WTC11 (cell line): ENCODE measurements at places on chromosomes 2 and 18.

- no peak for DNase-seq
Measured at GRCh38 chr2:174338147-174338605, 3.4 kb downstream of the SP9 start.

- no peak for DNase-seq
Measured at GRCh38 chr18:13495961-13496360, 230.4 kb downstream of the FAM210A start.

GRCh38 chr2:106124905-106125549, 69.1 kb downstream of the UXS1 start:
- no peak for DNase-seq

- DNase-seq, result no peak
Measured at GRCh38 chr2:81389203-81389602, 1084.7 kb upstream of the LRRTM1 start.

DNA sequence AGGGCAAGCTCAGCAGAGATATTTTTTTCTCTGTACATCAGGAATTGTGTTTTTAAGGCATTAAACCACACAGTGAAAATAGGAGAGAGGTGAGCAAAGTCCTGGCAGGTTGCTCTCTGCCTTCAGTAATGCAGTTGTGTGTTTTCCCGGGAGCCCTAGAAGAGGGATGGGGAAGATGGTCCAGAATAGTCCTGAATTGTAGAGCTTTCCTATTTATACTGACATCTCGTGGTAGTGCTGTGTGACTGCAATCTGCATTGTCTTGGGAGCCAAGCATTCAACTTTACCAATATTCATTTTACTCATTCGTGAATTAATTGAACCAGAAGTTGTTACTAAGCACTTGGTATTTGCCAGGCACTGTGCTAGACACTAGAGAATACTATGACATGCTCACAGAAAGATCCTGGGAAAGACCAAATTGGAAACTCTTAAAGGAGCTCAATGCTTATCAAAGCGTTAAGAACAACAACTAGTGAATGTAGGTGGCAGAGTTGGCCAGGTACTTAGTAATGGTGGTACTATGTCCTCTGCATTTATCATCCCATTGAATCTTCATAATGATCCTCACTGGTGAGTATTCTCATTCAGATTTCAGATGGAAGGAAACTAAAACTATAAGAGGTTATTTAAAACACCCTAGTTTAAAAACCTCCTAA, 214.6 kb downstream of the TRIB2 start:
- DNase-seq, result no peak

DNA sequence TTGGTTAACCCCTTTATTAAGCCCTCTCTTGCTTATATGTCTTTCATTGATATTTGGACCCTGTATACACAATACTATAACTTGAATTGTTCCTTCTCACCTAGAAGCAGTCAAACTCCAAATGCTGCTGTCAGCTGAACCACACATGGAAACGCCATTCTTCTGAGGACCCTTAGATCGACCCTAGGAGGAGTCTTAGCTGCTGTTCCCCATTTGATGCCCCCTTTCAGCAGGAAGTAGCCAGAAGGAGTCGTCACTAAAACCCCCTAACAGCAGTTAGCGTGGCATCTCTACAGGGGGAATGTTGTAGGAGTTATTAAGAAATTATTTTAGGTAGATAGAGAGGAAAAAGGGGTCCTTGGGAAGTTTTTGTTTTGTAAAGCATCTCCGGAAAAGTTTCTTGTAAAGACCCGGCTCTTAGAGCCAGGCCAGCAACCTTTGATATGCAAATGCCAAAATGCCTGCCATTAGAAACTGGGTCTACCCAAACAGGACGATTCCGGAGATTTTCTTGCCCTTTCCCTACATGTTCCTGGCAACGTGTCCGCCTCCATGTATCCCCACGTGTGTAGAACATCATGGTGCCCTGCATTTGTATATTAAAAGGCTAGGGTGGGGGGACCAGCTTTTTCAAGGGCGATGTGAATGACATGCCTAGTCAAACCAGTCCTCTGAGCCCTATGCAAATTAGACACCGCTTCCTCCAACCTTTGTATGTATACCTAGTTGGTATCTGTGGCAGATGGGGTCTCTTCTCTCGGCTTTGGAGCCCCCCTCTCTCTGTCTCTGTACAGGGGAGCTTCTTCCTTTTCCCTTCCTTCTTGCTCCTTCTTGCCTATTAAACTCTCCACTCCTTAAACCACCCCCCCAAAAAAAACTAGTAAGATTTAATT, 638.4 kb upstream of the POU3F3 start:
- DNase-seq, result peak; percentile 12

- DNase-seq, result no peak
Measured at GRCh38 chr2:28378679-28379584, 13.7 kb upstream of the FOSL2 start.

DNA sequence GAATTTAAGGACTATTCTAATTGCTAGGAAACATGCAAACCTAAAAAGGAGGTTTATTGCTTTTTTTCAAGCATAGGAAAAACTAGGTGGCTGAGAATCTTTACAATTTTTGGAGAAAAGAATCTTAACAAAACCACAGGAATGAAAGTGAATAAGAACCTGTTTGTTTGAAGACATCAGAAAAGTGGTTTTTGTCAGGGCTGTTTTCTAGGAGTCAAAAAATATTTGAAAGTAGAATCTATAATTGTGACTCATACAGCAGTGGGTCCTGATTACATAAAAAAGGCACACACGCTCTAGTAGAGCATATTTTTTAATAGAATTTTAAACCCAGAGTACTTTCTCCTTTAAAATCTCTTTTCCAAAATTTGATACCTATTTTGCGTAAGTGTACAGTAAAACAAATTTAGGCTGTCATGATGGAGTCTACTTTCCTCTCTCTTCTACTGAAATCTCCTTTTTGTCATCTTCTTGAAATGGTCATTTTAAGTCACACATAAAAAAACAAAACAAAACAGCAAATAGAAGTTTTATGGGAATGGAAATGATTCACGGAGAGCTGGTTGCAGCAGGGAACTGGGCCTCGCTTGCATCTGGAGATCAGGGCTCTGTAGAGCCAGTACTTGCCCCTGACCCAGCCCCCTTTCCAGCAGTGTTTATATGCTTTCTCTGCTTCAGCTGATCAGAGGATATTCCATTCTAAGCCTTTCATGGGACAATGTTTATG, 59.1 kb upstream of the PELI1 start:
- DNase-seq, result no peak

GRCh38 chr2:42324244-42324643, 36.8 kb downstream of the COX7A2L start:
- no peak for DNase-seq

DNA sequence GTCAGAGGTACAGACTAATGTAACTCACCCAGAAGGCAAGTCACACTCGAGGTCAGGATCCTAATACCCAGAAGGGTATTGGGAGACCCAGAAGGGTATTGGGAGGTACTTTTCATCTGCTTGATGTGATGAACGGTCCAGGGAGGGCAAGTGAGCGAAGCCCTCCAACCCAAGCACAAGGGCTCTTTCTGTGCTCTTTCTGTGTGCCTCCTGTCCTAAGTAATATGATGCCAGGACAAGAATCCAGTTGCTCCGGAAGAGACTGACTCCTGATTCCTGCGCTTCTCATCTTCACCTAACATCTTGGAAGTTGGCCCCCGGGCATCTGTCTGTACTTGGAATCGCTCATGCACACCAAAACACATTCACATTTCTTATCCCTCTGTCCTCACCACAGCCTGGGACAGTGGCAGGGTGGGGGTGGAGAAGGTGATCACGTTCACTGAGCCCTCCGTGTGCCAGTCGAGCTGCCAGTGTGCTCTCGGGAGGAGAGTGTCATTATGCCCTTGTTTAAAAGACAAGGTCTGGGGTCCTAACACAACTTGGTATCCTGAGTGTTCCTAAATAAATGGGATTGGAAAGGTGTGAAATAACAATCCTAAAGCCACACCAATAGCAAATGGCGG, 17.1 kb downstream of the GYPC start:
- DNase-seq, result no peak

DNA sequence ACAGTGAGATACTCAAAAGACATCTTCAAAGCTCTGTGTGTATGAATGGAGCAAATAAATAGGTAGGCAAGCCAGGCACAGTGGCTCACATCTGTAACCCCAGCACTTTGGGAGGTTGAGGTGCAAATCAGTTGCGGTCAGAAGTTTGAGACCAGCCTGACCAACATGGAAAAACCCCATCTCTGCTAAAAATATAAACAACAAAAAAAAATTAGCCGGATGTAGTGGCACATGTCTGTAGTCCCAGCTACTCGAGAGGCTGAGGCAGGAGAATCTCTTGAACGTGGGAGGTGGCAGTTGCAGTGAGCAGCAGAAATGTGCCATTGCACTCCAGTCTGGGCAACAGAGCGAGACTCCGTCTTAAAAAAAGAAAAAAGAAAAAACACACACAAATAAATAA, 945.1 kb upstream of the PIK3C3 start:
- no peak for DNase-seq

DNA sequence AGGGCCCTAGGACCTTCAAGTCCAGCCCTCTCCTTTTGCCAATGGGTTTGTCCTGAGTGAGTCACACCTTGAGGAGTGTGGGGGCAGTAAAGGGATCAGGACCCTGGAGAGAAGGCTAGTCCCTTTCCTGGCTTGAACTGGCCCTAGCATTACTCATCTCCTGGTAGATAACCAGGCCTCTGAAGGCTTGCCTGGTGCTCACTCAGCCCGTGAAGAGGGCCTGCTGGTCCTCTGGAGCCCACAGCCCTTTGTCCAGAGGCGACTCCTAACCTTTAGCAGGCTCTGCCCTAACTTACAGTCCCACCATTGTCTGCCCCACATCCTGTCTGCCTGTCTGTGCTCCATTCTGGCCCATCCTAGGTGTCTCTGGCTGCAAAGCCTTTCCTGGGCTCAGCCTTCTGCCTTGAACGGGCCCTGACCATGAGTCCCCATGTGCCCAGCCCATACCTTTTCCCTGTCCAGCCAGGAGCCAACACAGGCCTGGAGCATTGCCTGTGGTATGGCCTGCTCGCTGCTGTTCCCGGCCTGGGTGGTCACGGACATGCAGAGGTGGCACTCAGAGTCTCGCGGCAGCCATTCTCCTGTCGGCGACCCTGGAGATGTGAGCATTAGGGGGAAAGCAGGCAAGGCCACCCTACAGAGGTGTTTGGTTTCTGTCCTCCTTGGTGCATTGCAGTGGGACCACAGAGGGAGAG, 5.0 kb downstream of the SFTPB start:
- DNase-seq, result no peak

- DNase-seq, result no peak
Measured at GRCh38 chr18:524466-524865, 24.0 kb upstream of the COLEC12 start.

DNA sequence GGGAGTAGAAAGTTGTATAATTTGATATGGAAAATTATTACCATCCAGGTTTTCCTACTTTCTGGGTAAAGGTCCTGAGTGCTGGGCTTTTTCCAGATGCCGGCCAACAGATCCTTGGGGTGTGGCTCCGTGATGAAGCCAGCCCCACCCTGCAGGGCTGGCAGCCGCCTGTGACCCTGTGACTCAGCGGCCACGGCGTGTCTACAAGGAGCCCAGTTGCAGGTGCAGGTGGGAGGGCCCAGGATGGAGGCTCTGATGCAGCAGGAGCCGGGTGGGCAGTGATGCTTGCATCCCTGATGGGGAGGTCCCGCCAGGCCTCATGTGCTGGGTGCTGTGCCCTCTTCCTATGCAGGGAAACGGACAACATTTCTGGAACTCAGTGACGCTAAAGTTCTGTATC, 96.0 kb upstream of the ALKAL2 start:
- no peak for DNase-seq

GRCh38 chr2:182628916-182629315, 87.1 kb upstream of the DNAJC10 start:
- DNase-seq, result no peak

DNA sequence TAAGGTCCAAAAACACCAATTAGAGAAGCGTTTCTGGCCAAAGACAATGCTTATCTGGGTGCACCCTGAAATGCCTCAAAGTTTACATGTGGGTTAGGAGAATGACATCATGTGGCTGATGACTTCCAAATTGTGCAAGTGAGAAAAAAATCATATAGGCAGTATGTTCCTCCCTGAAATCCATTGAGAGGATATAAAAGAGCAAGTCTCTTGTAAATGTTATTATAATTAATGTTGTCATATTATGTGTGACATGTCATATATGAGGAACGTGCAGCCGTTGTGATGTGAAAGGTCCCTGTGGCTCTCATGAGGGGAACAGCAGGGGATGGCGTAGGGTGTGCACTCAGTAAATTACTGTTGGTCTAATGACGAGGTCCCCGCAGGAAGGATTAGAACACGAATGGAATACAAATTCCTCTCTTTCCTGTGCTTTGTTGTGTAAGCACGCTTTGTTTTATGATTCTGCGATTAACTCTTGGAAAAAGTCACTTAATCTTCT, 290.8 kb downstream of the PRKCE start:
- no peak for DNase-seq

DNA sequence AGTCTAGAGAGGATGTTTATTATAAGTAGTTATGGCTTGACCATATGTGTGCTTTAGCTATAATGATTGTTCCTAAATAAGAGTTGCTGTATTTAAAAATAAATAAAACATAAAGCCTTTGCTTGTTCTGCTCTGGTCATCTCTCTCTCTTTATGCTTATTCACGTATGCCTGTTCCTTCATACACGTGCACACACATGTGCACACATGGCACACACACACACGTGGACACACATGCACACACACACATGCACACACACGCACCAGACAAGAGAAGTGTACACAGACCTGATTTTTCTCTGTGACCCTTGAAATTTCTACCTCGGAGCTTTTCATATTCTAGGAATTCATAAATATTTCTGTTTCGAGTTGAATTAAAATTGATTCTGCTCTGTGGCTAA, 658.2 kb upstream of the SALL3 start:
- DNase-seq, result no peak

DNA sequence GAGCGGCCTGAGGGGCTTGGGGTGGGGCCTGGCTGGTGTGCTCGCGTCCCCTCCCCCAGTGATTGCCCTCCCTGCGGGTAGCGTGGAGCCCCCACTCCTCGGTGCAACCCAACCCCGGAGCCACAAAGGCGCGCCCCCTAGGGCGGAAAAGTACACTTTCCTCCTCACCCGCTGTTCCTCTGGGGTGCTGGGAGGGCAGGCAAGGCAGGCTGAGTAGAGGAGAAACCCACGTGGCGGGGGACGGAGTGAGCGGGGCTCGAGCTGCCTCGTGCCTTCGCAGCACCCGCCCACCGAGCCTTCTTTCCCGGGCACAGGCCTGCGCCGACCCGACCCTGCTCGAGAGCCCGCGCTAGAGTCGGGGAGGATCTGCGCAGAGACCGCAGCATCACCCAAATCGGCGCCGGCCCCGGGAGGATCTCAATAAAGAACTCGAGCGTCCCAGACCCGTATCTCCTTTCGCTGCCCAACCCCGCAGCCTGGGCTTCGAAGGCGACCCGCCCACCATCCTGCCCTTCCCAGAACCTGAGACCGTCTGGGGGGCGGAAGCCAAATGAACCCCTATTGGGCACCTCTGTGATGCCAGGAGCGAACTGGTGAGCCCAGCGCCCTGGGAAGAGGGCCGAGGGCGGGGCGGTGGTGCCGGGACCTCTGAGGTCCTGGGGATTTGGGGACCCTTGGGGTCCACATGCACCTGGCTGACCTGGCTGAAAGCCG, 1.5 kb downstream of the UCN start:
- DNase-seq, result peak; percentile 53

- no peak for DNase-seq
Measured at GRCh38 chr2:1268034-1268433, 145.2 kb upstream of the TPO start.

GRCh38 chr18:12417687-12418086, 10.0 kb downstream of the PRELID3A start:
- no peak for DNase-seq

GRCh38 chr2:96330407-96330806, 5.2 kb upstream of the NCAPH start:
- no peak for DNase-seq
